Stimulated activated CD4-positive, alpha-beta T cell treated with anti-CD3 and anti-CD28 coated beads, Interleukin-12 subunit alpha, Interleukin-12 subunit beta, amount 100 ng/mL, for 48 hours (primary cell): ENCODE measurements at places on chromosomes 5 and 9.

DNA sequence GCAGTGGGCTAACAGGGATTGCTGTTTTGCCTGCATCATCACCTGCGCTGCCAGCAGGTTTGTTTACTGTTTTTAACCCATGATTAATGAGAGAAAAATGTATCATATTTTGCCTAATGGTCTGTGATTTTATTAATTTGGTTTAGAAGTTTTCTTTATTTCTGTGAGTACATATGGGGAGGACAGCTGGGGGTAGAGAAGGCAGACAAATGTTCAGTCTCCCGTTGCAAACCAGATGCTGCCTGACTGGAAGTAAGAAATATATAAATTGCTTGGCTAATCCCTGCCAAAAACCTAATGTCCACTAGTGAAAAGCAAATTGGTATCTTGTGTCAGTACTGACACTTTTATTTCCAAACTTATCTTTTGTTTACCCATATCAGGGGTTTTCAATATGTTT, 1766.1 kb upstream of the C9orf72 start:
- DNase-seq: no peak

DNA sequence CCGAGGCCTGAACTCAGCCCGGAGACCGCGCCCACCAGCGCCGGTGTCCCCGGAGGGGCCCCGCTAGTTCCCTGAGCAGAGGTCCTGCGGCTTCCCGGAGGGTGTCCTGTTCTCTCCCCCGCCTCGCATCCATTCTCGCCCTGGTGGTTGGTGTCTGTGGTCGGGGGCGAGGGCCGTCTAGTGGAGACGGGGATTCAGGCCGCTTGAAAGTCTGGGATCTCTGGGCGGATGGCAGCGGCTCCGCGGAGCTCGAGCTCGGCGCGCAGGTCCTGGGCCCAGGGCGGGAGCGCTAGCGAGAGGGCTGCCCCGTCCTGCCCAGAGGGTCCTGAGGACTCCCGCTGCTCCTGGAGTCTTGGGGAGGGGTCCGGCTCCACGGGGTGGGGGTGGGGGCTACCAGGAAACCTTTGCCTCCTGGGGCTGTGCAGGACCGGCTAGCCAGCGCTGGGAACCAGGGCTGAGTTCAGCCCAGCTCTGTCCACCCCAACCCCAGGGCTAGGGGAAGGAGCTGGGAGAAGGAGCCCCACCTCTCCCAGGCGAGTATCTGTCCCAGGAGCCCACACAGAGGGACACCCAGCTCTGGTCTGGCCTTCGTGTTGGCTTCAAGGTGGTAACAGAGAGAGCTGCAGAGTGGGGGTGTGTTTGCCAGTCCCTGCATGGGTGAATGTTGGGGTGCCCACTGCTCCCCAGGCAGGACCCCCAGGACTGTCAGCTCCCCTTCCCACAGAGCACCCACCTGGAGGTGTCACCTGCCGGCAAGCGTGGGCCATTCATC, 4.0 kb downstream of the TOR4A start:
- DNase-seq: no peak

- no peak for DNase-seq
Observed at GRCh38 chr9:14926941-14927624, 16.9 kb upstream of the FREM1 start.

- no peak for DNase-seq
Observed at GRCh38 chr9:82188817-82189216, 200.2 kb downstream of the SPATA31D1 start.

GRCh38 chr5:36070687-36071571, 4.2 kb upstream of the UGT3A2 start:
- DNase-seq: no peak

GRCh38 chr5:116935561-116936162, 361.0 kb upstream of the SEMA6A start:
- no peak for DNase-seq

DNA sequence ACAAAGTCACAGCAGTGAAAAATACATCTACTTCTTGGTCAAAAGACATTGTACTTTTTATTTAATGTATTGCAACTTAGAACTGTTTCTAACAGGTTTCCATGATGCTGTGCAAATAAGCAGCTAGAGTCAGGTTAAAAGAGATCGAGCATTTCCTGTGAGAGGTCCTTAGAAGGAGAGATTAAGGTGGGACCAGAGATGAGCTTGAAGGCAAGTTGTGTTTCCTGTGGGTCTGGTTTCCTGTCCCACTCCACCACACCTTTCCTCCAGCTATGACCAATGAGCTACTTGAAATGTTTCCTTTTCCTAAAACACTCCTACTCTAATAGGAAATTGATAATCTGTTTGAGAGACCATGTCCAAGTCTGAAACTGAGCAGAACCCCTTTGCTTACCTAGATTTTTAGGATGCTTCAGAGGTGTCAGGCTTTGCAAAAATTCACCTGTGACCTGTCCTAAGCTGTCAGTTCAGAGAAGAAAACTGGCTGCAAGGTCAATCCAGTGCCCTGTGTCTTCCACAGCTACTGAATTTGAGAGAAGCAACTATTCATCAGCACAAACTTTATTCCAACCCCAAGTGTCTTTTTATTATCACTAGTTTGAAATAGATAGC, 13.1 kb upstream of the RLN1 start:
- DNase-seq: no peak

GRCh38 chr5:154669402-154669801, 85.8 kb upstream of the LARP1 start:
- no peak for DNase-seq

DNA sequence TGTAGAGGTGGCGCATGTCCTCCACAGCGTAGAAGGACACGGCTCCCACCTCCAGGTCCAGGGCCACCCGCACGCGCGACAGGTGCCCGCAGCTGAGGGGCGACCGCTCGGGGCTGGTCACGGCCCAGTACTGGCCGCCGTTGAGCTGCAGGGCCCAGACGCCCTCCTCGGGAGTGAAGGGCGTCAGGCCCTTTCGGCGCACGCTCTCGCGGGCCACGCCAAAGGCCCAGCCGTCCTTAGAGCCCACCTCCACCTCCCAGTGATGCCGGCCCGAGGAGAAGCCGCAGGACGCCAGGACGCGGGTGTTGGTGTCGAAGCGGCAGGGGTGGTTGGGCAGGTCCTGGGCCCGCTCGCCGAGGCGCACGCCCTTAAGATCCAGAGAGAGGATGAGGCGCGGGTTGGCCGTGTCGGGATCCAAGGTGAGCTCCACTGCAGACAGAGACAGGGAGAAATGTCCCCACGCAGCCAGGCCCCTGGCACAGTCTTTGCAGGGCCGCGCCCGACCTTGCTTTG, 9.7 kb downstream of the TRIM7 start:
- no peak for DNase-seq

GRCh38 chr5:75009556-75010345, 42.6 kb downstream of the GCNT4 start:
- no peak for DNase-seq

DNA sequence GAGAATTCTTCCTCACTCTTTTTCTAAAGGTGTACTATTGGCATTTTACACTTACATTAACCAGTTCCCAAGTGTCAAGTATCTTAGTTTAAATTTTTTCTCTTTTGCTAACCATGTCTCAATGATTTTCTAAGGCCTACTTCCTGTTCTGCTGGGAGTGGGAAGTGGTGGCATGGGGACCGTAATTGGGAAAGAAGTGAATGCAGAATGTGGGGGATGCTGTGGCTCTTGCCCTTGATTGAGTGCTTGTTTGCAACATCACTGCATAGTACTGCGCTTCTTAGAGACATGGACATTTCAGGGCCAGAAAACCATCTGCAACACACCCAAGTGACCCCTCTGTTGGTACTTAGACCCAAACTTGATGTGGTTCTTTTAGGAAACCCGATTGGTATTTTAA, 32.8 kb downstream of the MRRF start:
- no peak for DNase-seq

GRCh38 chr5:90326995-90327394, 82.6 kb downstream of the CETN3 start:
- no peak for DNase-seq

- no peak for DNase-seq
Observed at GRCh38 chr5:143645356-143645755, 166.6 kb upstream of the HMHB1 start.

- no peak for DNase-seq
Observed at GRCh38 chr9:68515326-68516017, 25.2 kb downstream of the TMEM252 start.

- DNase-seq: no peak
Observed at GRCh38 chr5:166401391-166401790, 1890.1 kb upstream of the WWC1 start.

DNA sequence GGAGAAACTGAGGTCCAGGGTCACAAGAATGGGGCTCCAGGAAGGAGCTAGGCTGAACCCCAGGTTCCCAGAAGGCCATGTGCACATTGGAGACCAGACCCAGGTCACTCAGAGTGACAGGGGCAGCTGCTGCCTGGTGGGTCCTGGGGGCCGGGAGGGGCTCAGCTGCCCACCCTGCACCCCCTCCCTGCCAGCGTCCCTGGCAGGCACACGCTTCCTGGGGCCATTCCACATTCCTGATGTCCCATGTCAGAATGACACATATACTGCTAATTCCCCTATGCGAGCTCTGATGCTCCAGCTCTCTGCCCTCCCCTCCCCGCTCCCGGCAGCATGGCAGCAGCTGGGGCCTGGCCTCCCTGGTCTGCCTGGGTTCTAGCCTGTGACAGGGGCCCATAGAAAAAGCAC, 14.0 kb downstream of the FGFR4 start:
- no peak for DNase-seq

DNA sequence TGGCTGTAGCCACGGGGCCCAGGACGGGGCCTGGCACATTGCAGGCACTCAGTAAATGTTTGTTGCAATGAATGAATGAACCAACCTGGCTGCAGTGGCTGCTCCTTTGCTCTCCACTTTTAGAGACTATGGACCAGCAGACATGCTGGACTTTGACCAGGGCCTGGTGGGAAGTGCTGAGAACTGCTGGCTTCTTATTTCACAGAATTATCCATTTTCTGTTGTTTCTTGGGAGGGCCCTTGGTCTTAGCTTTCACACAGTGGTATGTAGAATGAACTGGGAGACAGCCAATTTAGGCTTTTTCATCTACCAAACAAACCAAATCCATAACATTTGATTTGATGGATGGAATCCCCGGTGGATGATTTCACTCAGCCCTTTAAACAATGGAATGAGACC, 78.0 kb upstream of the LHFPL2 start:
- no peak for DNase-seq

DNA sequence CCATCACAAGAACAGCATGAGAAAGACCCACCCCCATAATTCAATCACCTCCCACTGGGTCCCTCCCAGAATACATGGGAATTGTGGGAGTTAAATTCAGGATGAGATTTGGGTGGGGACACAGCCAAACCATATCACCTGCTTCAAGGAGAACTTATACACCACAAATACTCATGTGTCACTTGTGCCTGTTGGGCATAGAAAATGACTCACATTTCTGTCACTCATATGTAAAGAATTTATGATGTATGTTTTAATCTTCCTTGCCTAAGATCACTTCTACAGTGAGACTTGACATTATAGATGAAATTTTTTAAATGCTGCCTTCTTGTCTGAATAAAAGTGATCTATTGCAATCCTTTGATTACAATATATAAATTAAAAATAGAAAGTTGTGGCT, 23.0 kb upstream of the PRDM6 start:
- no peak for DNase-seq

- DNase-seq: no peak
Observed at GRCh38 chr9:18238752-18239447, 235.1 kb upstream of the ADAMTSL1 start.

GRCh38 chr5:34490506-34491250, 165.4 kb upstream of the RAI14 start:
- no peak for DNase-seq

DNA sequence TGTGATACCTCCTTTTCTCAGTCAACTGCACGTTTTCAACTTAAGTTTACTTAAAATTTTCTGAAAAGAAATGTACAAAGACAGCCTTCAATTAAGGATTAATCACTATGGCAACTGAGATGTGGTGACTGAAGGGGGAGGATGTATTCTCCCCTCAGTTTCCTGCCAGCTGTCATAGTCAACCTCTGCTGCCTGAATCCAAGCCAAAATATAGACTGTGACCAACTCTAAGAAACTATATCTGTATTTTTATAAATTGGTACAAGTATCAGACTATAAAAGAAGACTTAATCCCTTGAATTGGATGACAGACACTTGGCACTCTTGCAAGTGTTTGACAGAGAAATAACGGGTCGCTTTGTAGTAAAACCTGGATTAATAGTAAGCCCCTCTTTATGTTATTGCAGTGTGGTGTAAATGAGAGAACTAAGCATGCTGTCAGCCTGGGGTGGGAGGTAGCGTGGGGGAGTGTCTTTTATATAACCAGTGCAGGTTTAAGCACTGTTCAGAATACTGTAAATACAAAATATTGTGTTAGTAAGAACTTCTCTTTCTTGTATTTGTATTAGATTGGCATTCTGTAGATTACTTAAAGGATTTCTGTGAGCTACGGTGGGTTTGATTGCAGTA, 106.4 kb downstream of the ERCC6L2 start:
- no peak for DNase-seq

GRCh38 chr5:138274189-138274853, at the start of gene GFRA3:
Gene GFRA3, minus strand, starts transcription at chr5:138274621. Its CDS starts 197 bp downstream, at chr5:138274424.
- DNase-seq: no peak

DNA sequence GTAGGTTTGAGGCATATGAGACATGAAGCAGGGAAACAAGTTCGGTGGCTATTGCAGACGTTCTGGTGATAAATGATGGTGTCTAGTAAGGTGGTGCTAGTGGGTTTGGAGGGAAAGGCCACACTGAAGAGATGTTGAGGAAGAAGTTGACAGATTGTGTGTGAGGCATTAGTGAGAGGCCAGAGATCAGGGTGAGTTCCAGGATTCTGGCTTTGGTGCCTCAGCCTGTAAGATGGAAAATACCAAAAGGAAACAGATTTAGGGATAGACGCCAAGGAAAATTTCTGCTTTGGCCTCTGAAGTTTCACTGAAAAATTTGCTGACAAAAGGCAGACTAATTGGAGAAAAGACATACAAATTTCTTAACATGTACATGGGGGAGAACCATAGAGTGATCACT, 6.4 kb upstream of the PAIP1 start:
- no peak for DNase-seq

- no peak for DNase-seq
Observed at GRCh38 chr5:81288021-81288433, 13.4 kb upstream of the ZCCHC9 start.

- DNase-seq: no peak
Observed at GRCh38 chr5:98594098-98594497, 179.4 kb upstream of the RGMB start.

GRCh38 chr9:121557581-121558447, 58.2 kb upstream of the GGTA1 start:
- no peak for DNase-seq

GRCh38 chr5:169944115-169944514, 36.2 kb downstream of the INSYN2B start:
- no peak for DNase-seq

GRCh38 chr9:76090330-76090729, 199.9 kb downstream of the PCSK5 start:
- DNase-seq: no peak
